Endothelial cell of umbilical vein (primary cell): ENCODE measurements at places on chromosomes 5 and 9. TPM values are rescaled to one million over a fixed set of nuclear protein-coding genes. Genes with fewer than 3 reads are reported as not detected.

- H3K4me1 ChIP-seq, result peaks cover 3% of the 10 kb centered on the region
- DNase-seq, result no peak
- no peaks in the 10 kb centered on the region for H3K36me3 ChIP-seq
Measured at GRCh38 chr5:67196537-67197059, at the start of gene CD180. TSS of gene CD180 (minus strand) at chr5:67196799. CDS start at chr5:67196641, 158 bp downstream.

DNA sequence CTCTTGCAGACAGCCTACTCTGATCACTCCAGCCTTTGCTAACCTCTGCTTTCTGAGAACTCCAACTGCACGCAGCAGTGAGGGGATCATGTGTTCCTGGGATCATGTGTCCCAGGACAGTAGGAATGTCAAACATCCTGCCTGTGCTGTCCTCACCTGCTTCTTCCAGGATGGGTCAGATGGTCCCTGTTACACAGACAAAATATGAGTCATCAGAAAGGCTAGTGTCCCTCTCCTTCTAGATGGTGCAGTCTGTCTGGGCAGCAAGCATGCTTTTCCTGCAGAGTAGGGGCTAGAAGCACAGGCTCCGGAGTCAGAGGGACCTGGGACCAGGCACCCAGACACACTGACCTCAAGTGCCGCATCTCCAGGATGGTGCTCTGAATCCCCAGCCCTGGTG, 20.1 kb upstream of the SLC25A48 start:
- no peaks in the 10 kb centered on the region for H3K36me3 ChIP-seq
- no peak overlapping the region for H3K4me3 ChIP-seq
- no peak for DNase-seq
- no peaks in the 10 kb centered on the region for H3K4me1 ChIP-seq

DNA sequence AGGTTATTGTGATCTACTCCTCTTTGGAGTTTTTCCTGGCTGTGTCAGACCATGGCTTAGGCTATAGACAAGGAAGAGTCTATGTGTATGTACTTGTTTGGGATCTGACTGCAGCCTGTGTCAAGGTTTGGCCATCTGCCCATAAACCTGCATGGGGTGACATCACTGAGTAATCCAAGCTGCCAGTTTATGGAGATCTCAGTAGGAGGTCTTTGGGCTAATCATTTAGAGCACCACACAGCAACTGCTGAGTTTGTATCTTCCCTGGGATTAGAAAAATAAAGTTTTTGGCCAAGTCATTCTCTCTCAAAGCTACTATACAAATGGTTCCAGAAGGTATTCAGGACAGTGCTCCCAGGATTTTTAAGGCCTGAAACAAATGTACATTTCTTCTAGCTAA, 65.5 kb upstream of the HSPB3 start:
- DNase-seq, result peak; percentile 15
- peaks cover 2% of the 10 kb centered on the region for H3K27me3 ChIP-seq
- no peak overlapping the region for H3K27ac ChIP-seq
- no peaks in the 10 kb centered on the region for H3K36me3 ChIP-seq
- H3K4me1 ChIP-seq, result no peaks in the 10 kb centered on the region
- H3K4me3 ChIP-seq, result no peak overlapping the region

GRCh38 chr9:89711866-89712265, 107.1 kb downstream of the GADD45G start:
- no peak for DNase-seq
- no peaks in the 10 kb centered on the region for H3K36me3 ChIP-seq
- H3K27me3 ChIP-seq, result no peaks in the 10 kb centered on the region

- no peak for DNase-seq
- peaks cover 24% of the 10 kb centered on the region for H3K4me1 ChIP-seq
- no peak overlapping the region for H3K4me3 ChIP-seq
- H3K36me3 ChIP-seq, result no peaks in the 10 kb centered on the region
- H3K27me3 ChIP-seq, result no peaks in the 10 kb centered on the region
- no peak overlapping the region for H3K27ac ChIP-seq
Measured at GRCh38 chr9:71646131-71646530, 122.2 kb downstream of the CEMIP2 start.

GRCh38 chr9:134418354-134418753, 92.1 kb downstream of the RXRA start:
- H3K4me1 ChIP-seq, result peaks cover 15% of the 10 kb centered on the region
- no peak overlapping the region for H3K27ac ChIP-seq
- H3K36me3 ChIP-seq, result no peaks in the 10 kb centered on the region
- H3K4me3 ChIP-seq, result no peak overlapping the region
- DNase-seq, result no peak

DNA sequence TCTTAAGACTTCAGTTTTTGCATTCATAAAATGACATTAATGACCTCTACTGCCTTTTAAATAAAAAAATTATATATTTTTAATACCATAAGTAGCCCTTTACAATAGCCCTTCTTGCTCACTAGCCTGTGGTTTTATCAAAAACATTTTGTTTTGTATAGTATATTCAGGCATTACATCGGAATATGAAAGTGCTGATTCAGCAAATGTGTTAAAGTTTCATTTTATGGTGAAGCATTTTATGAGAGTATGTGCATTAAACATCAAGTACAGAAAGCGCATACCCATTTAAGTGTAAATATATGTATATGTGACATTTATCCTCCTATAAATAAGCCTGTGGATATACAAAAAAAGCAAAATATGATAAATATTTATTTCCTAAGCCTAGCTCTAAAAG, 56.2 kb upstream of the GABRB2 start:
- no peaks in the 10 kb centered on the region for H3K4me1 ChIP-seq
- no peaks in the 10 kb centered on the region for H3K36me3 ChIP-seq
- no peaks in the 10 kb centered on the region for H3K27me3 ChIP-seq
- no peak overlapping the region for H3K4me3 ChIP-seq

GRCh38 chr5:43065387-43065947, 25.3 kb upstream of the ANXA2R start:
- peak overlapping the region; percentile 86 for H3K27ac ChIP-seq
- peak overlapping the region; percentile 76 for H3K4me3 ChIP-seq
- H3K4me1 ChIP-seq, result peaks cover 24% of the 10 kb centered on the region

DNA sequence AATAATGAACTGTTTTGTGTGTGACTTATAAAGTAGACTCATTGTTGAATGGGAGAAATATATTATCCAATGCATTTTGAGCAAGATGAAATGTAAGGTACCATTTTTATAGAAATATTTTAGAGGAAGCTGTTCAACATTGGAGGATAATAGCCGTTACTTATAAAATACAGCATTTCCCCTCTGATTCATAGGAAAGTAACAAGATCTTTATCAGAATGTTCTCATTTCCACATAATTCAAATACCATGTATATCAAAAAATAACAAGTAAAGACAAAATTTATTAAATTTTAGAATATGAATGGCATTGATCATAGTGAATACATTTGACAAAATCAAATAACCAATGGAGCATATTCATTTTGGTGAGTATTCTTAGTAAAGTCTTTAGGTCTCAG, 346.7 kb upstream of the PTGER4 start:
- no peaks in the 10 kb centered on the region for H3K27me3 ChIP-seq
- H3K36me3 ChIP-seq, result no peaks in the 10 kb centered on the region
- H3K4me3 ChIP-seq, result no peak overlapping the region
- H3K27ac ChIP-seq, result peak overlapping the region; percentile 70

GRCh38 chr5:31809050-31809870, 170.3 kb downstream of the PDZD2 start:
- no peak overlapping the region for H3K27ac ChIP-seq
- no peaks in the 10 kb centered on the region for H3K36me3 ChIP-seq
- no peaks in the 10 kb centered on the region for H3K27me3 ChIP-seq
- no peaks in the 10 kb centered on the region for H3K4me1 ChIP-seq

DNA sequence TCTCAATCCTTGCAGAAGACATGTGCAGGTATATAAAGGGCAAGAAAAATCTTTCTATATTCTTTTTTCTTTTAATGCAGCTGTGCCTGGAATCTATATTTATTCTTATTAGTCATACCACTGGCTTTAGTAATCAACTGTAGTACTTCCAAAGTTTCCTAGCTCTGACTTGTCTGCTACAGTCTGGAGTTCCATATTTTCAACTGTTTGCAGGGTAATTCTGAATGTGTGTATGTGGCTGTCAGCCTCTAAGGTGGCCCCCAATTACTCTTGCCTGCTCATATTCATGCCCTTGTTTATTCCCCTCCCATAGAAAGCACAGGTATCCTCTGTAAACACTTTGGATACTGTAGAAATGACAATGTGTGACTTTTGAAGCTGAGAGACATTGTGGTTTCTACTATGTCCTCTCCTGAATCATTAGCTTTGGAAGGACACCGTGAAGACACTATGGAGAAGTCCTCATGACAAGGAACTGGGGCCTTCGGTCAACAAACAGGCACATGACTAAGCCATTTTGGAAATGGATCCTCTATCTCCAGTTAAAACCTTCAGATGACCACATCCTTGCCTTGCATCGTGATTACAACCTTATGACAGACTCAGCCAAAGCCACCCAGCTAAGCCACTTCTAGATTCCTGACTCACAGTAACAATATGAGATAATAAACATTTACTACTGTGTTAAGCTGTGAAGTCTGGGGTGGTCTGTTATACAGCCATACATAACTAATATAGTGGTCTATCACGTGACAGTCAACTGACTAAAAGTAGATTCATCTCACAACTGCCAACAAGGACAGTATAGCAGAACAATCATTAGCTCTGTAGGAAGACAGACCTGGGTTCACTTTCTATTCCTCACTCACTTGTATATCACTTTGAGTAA, 49.5 kb upstream of the SUSD1 start:
- H3K27ac ChIP-seq, result no peak overlapping the region
- no peak overlapping the region for H3K4me3 ChIP-seq
- no peaks in the 10 kb centered on the region for H3K4me1 ChIP-seq
- DNase-seq, result no peak
- no peaks in the 10 kb centered on the region for H3K27me3 ChIP-seq
- peaks cover 5% of the 10 kb centered on the region for H3K36me3 ChIP-seq

DNA sequence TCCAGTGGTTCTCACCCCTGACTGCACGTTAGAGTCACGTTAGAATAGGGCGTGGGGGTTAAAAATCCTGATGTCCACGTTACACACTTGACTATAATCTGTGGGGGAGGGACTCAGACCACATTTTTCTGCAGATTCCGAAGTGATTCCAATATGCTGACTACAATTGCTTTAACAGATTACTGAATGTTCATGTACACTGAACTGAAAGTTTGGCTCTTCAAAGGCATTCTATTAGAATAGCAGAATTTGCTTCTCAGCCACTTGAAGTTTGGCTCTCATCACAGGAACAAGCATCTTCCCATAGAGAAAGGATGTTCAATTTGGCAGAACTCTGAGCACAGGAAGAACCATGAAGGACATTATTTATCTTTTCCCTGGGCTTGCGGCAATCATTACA, 84.5 kb downstream of the HAPLN1 start:
- no peak for DNase-seq
- peaks cover 16% of the 10 kb centered on the region for H3K4me1 ChIP-seq
- no peak overlapping the region for H3K4me3 ChIP-seq

GRCh38 chr9:137313956-137314560, 12.0 kb upstream of the NRARP start:
- H3K27me3 ChIP-seq, result no peaks in the 10 kb centered on the region
- no peak for DNase-seq
- H3K36me3 ChIP-seq, result no peaks in the 10 kb centered on the region
- H3K4me3 ChIP-seq, result no peak overlapping the region
- no peak overlapping the region for H3K27ac ChIP-seq

GRCh38 chr5:96904054-96904931, 28.0 kb downstream of the ERAP2 start:
- no peak overlapping the region for H3K4me3 ChIP-seq
- no peaks in the 10 kb centered on the region for H3K27me3 ChIP-seq
- peaks cover 10% of the 10 kb centered on the region for H3K36me3 ChIP-seq
- DNase-seq, result no peak
- H3K27ac ChIP-seq, result no peak overlapping the region

DNA sequence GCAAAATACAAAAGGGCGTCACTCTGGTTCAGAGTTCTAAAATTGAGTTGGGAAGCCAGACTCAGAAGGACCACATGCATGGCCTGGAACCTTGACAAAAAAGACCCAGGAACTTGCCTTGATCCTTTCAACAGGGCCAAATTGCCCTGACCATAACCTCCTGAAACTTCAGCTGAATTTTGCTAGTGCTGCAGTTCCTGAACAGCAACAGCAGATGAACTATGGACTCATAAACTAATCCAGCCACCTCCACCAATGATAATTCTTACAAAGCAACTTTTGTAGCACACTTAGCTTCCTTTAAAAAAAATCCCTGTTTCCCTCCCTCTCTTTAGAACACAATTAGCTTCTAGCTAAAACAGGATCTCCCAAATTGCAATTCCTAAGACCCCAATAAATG, 155.9 kb downstream of the MAT2B start:
- H3K4me1 ChIP-seq, result no peaks in the 10 kb centered on the region
- no peak overlapping the region for H3K4me3 ChIP-seq
- no peak overlapping the region for H3K27ac ChIP-seq
- H3K27me3 ChIP-seq, result no peaks in the 10 kb centered on the region
- no peaks in the 10 kb centered on the region for H3K36me3 ChIP-seq
- no peak for DNase-seq

- no peaks in the 10 kb centered on the region for H3K36me3 ChIP-seq
- no peaks in the 10 kb centered on the region for H3K4me1 ChIP-seq
- no peak overlapping the region for H3K4me3 ChIP-seq
Measured at GRCh38 chr9:90447773-90448172, 194.9 kb downstream of the DIRAS2 start.

GRCh38 chr5:2207416-2208238, 324.9 kb upstream of the IRX4 start:
- no peak overlapping the region for H3K4me3 ChIP-seq
- no peaks in the 10 kb centered on the region for H3K4me1 ChIP-seq
- no peaks in the 10 kb centered on the region for H3K27me3 ChIP-seq
- no peaks in the 10 kb centered on the region for H3K36me3 ChIP-seq

- H3K27me3 ChIP-seq, result no peaks in the 10 kb centered on the region
- H3K4me1 ChIP-seq, result peaks cover 6% of the 10 kb centered on the region
- H3K36me3 ChIP-seq, result no peaks in the 10 kb centered on the region
- DNase-seq, result no peak
- no peak overlapping the region for H3K27ac ChIP-seq
- no peak overlapping the region for H3K4me3 ChIP-seq
Measured at GRCh38 chr9:120910643-120911042, 16.0 kb downstream of the TRAF1 start.

DNA sequence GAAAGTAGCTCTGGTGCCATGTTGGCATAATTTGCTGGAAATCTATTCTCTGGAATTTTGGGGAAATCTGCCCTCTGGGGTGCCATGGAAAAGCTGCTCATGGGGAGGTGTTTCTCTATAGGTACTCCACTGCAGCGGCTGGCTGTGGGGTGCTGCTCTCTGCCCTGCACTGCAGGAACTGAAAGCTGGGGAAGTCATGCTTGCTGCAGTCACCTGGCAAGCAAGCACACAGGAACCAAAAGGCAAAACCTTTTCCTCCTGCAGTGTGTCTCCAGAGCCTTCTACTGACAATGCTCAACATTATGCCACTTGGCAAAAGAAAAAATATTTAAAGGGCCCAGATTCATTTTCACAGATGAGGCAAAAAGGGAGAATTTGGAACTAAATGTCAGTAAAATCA, 25.8 kb upstream of the CARNMT1 start:
- H3K4me1 ChIP-seq, result no peaks in the 10 kb centered on the region
- no peak overlapping the region for H3K27ac ChIP-seq
- no peak for DNase-seq
- H3K36me3 ChIP-seq, result no peaks in the 10 kb centered on the region

- no peak for DNase-seq
- H3K4me3 ChIP-seq, result no peak overlapping the region
- H3K27ac ChIP-seq, result no peak overlapping the region
- no peaks in the 10 kb centered on the region for H3K36me3 ChIP-seq
Measured at GRCh38 chr5:167217097-167217743, 1074.2 kb upstream of the WWC1 start.

Gene FLT4
- 66.5 and 71.5 TPM in 2 replicates for total RNA-seq

Gene TMEM171
- total RNA-seq, result 5.0 and 5.6 TPM in 2 replicates

Gene WDR38
- not detected in 2 replicates for total RNA-seq

Gene FOXD4L6
- total RNA-seq, result 0.35 TPM in 1 of 2 replicates, not detected in the other

Gene ZNF462
- 24.7 and 27.0 TPM in 2 replicates for total RNA-seq

Gene PCSK1
- total RNA-seq, result 4.3 and 8.7 TPM in 2 replicates

Gene ASPN
- total RNA-seq, result not detected in 2 replicates

Gene SELENOP
- 1.5 TPM in 1 of 2 replicates, not detected in the other for total RNA-seq

Gene ADAMTS13
- total RNA-seq, result 1.4 and 2.5 TPM in 2 replicates

Gene TAF11L13
- total RNA-seq, result not detected in 2 replicates

Gene SSBP2
- 7.9 and 9.6 TPM in 2 replicates for total RNA-seq
